DND-41 (cell line): ENCODE measurements at places on chromosomes 2 and 18.

GRCh38 chr2:98036349-98037000, 40.7 kb upstream of the TMEM131 start:
- DNase-seq, result no peak

DNA sequence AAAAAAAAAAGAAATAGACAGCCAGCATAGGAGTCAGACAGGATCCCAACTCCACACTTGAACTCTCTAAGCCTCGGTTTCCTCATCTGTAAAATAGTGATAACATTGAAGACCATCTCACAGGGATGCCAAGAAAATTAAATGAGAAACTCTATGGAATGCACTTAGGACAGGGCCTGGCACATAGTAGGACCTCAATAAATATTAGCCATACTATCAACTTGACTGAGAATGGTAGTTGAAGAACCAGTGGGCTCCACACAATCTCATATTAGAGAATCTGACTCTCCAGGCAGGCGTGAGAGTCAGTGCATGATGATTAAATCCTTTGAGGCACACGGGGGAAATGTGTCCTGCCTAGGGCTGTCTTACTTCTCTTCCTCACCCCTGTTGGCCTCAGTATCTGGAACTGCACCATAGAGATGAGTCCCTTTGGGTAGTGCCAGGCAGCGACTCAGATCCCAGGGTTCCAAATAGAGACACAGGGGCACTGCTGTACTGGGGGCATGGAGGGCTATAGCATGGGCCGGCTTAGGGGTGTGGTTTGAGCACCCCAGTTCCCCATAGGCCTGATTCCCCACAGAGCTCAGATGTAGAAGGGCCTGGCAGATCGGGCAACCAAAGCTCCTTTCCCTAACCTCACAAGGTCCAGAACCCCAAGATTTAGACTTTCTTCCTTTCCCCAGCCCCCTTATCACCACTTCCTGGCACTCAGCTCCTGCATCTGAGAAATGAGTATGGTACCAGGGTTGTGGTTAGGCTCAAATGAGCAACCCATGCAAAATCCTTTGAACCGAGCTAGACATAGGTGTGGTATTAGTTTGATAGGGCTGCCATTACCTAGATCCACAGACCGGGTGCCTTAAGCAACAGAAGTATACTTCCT, 51.3 kb upstream of the CAB39 start:
- DNase-seq, result peak; percentile 20

- no peak for DNase-seq
These were observed 282.1 kb upstream of the FSIP2 start for GRCh38 chr2:185456517-185456916.

DNA sequence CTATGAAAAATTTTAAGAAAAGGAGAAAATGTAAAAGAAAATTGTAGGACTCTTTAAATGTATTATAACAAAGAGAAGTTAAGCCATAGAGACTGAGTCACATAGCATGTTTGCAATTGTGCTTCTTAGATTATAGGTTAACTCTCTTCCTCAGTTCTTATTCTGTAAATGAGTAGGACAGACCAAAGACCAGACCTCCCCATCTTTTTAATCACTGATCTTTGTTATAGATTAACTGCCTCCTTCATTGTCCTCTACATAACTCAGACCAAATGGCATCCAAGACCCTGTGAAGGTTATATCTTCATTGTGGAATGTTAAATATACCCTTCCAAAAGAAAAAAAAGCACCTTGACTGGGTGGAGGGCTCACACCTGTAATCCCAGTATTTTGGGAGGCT, 316.9 kb upstream of the LRRTM4 start:
- no peak for DNase-seq

DNA sequence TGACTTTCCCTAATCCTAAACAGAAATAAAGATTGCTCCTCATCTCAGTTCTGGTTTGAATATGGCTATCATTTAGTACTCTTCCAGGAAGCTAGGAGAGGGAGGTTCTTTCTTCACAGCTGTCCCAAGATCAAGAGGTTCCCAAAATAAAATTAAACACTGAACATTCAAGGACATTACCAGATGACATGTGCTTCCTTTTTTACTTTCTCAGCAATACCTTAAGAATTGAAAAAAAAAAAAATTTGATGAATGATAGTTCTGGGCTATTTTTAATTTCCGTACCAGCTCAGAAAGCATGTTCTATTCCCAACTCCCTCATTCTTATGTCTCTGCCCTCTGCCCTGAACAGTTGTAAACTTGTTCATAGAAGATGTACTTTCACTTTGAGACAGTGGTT, 61.7 kb upstream of the MYL1 start:
- DNase-seq, result no peak

DNA sequence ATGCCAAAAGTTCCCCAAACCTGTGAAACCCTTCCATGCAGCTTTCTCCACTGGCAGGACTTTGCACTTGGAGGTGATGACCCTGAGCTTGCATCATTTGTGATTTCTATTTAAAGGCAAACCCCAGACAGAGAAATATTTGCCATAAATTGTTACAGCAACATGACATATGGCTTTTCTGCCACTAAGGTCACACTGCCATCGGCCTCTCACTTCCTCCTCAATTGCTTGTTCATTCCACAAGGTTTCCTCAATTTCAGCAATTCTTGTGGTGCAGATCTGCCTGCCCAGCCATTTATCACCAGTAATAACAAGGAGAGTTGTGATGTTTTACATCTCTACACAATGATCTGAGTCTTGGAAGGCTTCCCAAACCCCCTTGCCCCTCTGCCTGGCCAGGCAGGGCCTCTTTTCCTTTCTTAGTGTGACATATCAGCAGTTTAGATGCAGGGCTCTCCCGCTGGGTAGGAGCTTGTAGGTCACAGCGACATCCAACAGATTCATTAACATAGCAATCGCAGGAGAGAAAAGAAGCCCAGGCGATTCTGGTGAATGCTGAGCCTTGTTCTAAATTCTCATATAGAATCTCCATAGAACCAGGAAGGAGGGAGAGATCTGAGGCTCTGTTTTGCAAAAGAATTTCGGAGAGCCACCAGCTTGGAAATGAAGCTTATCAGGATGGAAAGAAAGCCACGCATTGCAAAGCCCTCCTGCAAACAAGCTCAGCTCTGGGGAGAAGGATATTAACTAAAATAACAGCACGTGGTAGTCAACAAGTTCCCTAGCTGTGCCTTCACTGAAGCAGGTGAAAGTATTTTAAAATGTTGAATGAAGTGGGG, 46.7 kb upstream of the ITGA6 start:
- DNase-seq, result no peak

DNA sequence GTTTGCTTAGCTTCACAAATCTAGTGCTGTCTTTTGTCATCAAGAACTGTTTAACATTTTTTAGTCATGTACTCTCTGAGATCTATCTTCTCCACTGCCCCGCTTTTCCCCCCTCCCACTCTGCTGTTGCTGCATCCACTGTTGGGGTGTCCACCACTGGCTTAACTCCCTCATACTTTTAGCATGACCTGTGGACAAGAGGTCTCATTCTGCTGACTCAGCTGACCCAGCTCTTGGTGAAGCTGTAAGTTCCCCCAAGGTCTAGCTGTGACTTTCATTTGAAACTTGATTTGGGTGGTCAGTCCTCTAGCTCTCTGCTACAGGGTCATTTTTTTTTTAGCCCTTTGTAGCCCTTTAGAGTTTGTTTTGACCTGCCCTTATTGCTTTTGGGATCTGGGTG, 427.2 kb downstream of the PLCL1 start:
- DNase-seq, result no peak

DNA sequence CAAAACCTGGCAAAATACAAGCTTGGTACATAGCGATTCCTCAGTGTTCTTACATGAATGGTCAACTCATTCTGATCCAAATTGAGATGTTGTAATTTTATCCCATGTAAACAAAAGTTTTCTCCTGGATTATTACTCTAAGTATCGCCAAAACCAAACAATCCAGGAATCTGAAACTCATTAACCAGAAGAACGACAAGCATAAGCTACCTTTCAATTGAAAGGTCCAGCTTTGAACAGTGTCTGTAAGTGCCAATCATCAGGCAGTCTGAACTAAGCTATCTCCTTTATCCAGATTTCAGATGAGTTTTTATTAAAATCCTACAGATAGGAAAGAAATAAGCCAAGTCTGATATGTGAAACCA, 2.4 kb downstream of the MEX3C start:
- DNase-seq, result no peak

GRCh38 chr2:174038462-174038861, 73.3 kb upstream of the SP3 start:
- DNase-seq, result no peak

DNA sequence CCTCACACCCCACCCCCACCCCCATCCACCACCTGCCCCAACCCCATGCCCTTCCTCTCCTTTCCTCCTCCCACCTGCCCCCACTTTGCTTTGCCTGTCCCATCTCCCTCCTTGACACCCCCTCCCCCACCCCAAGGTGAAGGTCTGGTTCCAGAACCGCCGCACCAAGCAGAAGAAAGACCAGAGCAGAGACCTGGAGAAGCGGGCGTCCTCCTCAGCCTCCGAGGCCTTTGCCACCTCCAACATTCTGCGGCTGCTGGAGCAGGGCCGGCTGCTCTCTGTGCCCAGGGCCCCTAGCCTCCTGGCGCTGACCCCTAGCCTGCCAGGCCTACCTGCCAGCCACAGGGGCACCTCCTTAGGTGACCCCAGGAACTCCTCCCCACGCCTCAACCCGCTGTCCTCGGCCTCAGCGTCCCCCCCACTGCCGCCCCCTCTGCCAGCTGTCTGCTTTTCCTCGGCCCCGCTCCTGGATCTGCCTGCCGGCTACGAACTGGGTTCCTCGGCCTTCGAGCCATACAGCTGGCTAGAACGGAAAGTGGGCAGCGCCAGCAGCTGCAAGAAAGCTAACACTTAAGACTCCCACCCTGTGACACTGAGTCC, 3.0 kb upstream of the ATP6V1B1 start:
- no peak for DNase-seq

DNA sequence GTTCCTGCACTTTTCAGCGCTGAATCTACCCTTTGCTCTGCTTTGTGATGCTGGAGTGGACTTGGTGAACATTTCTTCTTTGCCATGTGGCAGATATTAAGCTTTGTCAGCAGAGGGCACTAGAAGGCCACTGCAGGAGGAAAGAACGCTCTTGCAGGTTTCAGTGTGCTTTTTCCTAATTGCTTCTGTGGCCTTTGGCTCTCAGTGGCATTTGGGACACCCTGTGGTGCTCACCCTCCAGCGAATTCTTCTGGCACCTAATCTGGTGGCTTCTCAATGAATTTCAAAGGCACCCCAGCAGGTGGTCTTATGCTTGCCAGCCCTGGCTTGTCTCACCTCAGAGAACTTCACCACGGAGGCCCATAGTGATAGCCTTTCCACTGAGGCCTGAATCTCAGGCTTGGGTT, 146.7 kb downstream of the MYO3B start:
- peak; percentile 41 for DNase-seq

DNA sequence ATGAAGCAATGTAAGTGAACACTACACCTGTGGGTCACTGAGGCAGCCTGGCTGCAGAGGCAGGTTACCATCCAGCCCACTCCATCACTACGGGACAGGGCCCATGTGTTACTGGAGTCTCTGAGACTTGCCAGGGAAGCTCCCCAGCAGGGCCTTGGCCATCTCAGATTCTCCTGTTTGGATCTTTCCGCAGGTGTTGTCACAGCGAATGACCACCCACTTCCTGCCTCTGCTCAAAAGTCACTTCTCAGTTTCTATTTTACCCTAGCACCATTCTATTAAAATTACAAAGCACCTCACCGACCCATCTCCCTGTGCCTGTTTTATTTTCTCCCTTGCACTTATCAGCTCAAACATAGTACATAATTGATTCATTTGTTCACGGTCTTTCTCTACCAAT, 34.5 kb upstream of the L3MBTL4 start:
- no peak for DNase-seq

DNA sequence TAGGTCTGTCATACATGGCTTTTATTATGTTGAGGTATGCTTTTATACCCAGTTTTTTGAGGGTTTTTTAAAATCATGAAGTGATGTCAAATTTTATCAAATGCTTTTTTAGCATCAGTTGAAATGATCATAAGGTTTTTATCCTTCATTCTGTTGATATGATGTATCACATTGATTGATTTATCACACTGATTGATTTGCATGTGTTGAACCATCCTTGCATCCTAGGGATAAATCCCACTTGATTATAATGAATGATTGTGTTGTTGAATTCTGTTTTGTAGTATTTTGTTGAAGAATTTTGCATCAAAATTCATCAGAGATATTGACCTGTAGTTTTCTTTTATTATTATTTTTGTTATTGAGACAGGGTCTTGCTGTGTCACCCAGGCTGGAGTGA, 68.2 kb downstream of the LIMS1 start:
- no peak for DNase-seq

GRCh38 chr2:30217644-30218337, 13.5 kb upstream of the LBH start:
- DNase-seq, result no peak

- no peak for DNase-seq
These were observed 42.0 kb upstream of the UBE2E3 start for GRCh38 chr2:180938451-180938850.

GRCh38 chr2:127358044-127358443, 29.7 kb downstream of the MAP3K2 start:
- DNase-seq, result no peak

DNA sequence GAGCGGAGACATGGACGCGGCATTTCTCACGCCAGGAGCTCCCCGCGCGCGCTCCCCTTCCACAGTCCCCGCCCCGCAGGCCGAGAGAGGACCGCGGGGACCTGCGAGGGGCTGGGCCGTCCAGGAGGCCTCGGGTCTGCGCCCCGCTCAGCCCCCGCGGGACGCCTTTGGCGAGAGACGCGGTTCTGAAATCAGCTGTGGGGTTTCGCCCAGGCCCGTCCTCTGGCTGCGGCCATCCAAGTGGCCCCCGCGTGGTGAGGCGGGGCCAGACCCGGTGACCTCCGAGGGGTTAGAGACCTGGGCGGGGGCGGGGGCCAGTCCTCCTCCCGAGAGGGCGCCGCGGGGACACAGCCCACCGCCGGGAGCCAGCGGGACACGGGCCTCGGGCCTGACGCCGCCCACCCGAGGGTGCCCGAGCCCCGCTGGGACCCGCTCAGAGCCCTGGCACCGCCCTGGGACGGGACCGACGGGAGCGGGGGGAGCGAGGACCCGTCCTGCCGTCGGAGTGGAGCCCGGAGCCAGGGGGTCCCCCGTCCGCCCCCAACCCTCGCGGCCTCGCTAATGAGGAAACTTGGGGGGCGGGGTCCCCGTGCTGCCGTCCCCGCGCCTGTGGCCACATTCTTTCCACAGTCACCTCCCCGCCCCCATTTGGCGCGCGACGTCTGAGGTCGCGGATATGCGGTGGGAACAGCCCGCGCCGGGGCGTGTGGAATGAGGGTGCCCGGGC, 6.1 kb upstream of the SALL3 start:
- DNase-seq, result no peak

GRCh38 chr2:124039762-124040291, 14.7 kb downstream of the CNTNAP5 start:
- DNase-seq, result no peak

DNA sequence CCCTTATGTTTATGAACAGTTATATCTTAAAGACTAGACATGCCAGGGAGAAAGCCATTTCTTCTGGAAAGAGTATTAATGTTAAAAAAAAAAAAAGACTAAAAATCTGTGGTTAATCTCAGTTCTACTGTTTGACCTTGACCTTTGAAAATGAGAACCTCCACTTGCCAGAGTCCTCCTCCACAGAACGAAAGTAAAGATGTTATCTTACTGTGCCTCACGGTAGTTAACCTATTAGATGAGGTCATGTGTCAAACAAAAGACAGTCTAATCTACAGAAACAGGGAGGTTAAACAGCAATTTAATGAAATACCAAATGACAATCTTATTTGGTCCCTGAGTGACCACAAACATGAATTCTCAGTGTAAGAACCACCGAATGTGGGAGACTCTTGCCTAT, 51.2 kb downstream of the SLC14A2 start:
- peak; percentile 40 for DNase-seq
